Activated CD4-positive, alpha-beta T cell treated with anti-CD3 and anti-CD28 coated beads, Interleukin-2, amount 50 U/mL, for 4 hours (primary cell): ENCODE measurements at places on chromosomes 13 and 19.

DNA sequence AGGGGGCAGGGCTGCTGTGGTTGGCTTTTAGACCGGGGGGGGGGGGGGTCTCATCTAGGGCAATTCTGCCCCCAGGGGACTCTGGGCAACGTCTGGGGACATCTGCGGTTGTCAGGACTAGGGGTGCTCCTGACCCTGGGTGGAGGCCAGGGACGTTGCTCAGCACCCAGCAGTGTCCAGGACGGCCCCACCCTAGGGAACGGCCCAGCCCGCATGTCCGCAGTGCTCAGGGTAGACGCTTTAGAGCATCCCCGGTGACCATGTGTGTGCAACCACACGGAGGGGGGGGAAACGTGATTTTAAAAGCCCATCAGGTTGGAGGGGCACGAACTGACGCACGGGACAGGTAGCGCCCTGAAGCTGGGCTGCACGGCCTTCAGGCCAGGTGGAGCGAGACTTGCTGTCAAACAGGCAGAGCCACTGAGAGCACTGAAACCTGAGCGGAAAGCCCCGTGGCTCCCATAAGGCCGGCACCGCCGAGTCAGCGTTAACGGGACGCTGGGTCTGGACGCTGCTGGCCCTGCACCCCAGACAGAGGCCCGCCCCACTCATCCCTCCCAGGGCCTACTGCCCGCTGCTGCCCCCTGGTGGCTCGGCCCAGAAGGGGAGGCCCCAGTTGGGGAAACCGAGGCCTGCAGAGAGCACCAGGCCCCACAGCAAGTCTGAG, 8.3 kb downstream of the CACTIN start:
- peak; percentile 38 for DNase-seq

GRCh38 chr19:46181388-46181779, 33.3 kb downstream of the IGFL2 start:
- no peak for DNase-seq

- DNase-seq = peak; percentile 47
These were observed 11.3 kb upstream of the ZBTB7A start for GRCh38 chr19:4077800-4078684.

DNA sequence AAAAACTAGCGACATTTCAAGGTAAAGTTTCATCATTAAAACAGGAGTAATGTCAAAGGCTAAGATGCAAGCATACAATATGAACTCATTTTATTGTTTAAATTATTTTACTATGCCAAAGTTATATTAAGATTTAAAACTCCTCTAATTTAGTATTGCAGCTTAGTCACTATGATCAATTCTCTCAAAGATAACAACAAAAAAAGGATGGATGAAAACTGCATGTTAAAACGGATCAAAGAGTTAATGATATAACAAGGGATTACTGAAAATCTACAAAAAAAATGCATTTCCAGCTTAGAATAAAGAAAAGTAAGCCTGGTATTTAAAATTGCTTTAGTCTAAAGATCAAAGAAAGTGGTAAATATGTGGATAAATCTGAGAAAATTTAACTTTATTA, 587.8 kb upstream of the PCDH20 start:
- no peak for DNase-seq

GRCh38 chr13:84400706-84401105, 518.4 kb upstream of the SLITRK1 start:
- no peak for DNase-seq

DNA sequence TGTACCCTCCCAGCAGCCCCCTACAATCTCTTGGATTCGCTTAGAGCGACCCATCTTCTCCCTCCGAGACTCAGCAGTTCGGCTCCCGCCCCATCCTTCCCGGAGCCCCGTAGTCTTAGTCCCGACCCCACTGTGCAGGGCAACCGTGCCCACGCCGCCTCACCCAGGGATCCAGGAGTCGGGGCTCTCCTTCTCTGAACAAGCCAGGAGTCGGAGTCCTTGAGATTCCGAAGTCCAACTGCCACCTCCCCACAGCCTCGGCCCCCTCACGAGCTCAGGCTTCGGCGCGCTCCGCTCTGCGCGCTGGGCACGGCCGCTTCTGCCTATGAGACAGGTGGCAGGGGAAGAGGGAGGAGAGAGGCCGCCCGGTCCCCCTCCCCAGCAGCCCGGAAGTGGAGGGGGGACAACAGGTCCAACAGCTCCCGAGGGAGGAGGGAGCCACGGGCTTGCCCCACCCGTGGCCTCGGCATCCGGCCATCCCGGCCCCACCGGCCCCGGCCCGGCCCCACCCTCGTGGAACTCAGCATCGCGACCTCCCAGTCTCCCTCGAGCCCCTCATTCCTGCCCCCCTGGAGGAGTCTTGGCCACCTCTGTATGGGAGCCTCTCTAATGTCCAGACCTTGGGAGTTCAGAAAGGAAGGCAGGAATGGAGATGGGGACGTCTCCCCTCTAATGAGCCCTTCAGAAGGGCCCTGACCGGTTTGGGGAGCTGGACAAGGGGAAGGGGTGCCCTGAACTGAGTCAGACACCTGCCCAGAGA, at the start of gene PHLDB3:
TSS of gene PHLDB3 (minus strand) at position 321 of the 760 bp plus-strand sequence. CDS start 628 bp downstream, outside the sequence.
- peak; percentile 48 for DNase-seq

DNA sequence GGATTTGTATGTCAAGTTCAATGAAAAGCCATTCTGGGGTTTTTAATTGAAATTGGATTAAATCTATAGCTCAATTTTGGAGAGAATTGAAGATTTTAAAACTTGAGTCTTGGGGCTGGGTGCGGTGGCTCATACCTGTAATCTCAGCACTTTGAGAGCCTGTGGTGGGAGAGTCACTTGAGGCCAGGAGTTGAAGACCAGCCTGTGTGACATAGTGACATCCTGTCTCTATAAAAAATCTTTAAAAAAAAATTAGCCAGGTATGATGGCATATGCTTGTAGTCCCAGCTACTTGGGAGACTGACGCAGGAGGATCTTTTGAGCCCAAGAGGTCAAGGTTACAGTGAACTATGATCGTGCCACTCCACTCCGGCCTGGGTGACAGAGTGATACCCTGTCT, 41.2 kb downstream of the VAV1 start:
- no peak for DNase-seq

- no peak for DNase-seq
These were observed 49.4 kb upstream of the IPO5 start for GRCh38 chr13:97904059-97904458.

- no peak for DNase-seq
These were observed 508.5 kb downstream of the KLF12 start for GRCh38 chr13:73625562-73626339.

- DNase-seq = no peak
These were observed at the start of gene CNN2 for GRCh38 chr19:1025960-1026782. Gene CNN2, plus strand, starts transcription at chr19:1026608. Its CDS starts 54 bp downstream, at chr19:1026662.

DNA sequence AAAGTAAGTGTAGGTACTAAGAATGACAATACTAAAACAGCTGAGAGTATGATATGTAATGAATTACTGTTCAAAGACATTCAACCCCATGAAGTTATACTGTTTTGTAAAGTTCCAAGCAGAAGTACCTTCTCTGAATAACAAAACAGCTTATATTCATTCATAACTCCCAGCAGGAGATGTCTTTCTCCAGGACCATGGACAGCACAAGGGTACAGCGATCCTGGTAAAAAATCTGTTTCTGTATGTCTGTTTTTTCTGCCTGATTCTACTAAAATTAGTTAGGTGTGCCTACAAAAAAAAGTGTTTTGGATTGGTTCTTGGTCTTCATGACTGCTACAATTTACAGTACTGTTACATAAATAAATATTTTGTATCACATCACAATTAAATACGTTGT, 172.5 kb upstream of the SLITRK5 start:
- no peak for DNase-seq

DNA sequence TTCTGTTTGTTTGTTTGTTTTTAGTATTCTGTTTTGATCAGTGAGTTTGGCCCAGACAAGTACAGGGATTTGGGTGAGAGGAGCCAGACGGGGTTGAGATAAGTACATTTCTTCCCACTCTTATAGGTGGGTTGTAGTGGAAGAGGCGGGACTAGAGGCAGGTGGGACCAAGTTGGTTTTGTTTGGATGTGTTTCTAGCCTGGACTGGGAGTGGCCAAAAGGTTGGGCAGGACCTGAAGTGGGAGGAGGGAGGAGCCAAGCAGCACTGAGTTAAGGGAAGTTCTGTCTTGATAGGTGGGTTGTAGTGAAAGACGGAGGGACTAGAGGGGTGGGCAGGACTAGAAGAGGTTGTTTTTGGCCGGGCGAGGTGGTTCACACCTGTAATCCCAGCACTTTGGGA, 9.0 kb downstream of the DNASE2 start:
- no peak for DNase-seq

GRCh38 chr13:21055016-21055415, 6.4 kb downstream of the LATS2 start:
- DNase-seq = no peak

GRCh38 chr19:16627193-16627927, 644 bp downstream of the MED26 start:
- DNase-seq = no peak

- no peak for DNase-seq
These were observed 290.1 kb downstream of the DCLK1 start for GRCh38 chr13:35841060-35841521.

GRCh38 chr19:54662730-54663129, at the start of gene LILRB4:
Gene LILRB4, plus strand, starts transcription at chr19:54662985. Its CDS starts 49 bp downstream, at chr19:54663034.
- no peak for DNase-seq

GRCh38 chr19:11479898-11480714, 740 bp downstream of the ELAVL3 start:
- no peak for DNase-seq

DNA sequence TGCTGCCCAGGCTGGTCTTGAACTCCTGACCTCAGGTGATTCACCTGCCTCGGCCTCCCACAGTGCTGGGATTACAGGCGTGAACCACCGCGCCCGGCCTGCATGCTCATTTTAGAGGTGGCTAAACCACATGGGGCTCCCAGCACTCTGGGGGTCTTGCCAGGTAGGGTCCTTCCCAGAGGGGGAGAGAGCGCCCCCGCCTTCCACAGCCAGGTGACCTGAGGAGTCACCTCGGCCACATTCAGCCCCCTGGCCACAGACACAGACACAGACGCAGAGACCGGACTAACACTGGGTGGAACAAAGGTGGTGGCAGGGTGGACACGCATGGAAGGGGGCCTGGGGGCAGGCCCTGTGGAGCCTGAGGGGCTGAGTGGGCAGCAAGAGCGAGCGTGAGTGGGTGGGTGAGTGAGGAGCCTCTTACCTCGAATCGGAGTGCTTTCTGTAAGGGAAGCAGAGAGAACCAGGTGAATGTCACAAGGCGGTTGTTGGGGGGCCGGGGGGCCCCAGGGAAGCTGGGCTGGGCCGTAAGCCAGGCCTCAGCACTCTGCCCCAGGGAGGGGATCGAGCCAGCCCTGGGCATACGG, 80.1 kb downstream of the PTPRS start:
- no peak for DNase-seq

DNA sequence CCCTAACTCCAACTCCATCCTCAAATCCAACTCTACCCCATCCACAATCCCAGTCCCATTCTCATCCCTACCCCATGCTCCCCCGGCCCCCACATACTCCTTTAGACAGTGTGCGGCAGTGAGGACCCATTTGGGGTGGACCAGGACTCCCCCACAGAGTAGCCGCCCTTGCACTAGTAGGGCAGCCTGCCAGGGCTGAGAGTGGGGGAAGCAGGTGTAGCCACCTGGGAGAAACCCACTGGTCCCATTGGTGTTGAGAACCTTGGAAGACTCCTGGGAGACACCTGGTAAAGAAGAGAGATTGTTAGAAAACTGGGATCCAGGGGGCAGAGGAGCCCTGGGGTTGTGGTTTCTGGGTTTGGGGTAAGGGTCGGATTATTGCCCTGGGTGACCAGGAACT, 4.6 kb downstream of the KLK13 start:
- DNase-seq = no peak

GRCh38 chr19:23509686-23510450, 114.6 kb upstream of the ZNF91 start:
- DNase-seq = no peak

GRCh38 chr13:63285426-63285825, 1869.8 kb upstream of the PCDH20 start:
- no peak for DNase-seq

GRCh38 chr13:112143046-112143752, 76.2 kb downstream of the SOX1 start:
- no peak for DNase-seq

- no peak for DNase-seq
These were observed 8.9 kb downstream of the KLC3 start for GRCh38 chr19:45349430-45349941.

GRCh38 chr19:44602081-44602480, 11.3 kb upstream of the IGSF23 start:
- no peak for DNase-seq

DNA sequence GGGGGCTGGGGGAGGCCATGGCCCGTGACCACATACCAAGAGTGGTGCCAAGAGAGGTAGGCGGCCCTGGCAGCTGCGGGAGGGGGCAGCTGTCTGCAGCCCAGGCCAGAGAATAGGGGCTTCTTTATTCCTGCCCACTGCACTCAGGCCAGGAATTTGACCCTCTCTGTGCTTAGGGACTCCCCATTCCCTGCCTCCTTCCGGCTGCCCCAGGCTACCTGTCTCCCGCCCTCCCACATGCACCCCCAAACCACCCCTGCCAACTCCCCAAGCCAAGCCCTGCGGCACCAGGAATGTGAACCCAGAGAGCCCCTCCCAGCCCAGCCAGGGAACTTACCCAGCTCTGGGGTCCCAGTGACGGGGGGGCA, 687 bp downstream of the PLEKHA4 start:
- no peak for DNase-seq

GRCh38 chr19:33559996-33560395, 38.4 kb upstream of the PEPD start:
- no peak for DNase-seq

- no peak for DNase-seq
These were observed 142.8 kb upstream of the UBL3 start for GRCh38 chr13:29993196-29993595.

DNA sequence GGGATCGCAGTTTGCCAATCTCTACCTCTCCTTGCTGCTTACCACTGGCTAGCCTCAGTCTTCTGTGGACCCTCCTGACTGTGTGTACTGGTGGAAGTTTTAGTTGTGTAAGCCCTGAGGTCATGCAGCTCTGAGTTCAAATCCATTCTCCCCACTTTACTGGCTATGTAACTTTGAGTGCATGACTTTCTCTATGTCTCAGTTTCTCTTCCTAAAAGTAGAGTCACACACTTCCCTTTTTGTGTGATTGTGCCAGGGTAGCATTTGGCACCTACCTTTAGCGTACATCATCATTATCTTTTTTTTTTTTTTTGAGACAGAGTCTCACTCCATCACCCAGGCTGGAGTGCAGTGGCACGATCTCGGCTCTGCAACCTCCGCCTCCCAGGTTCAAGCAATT, 70.3 kb downstream of the MAP4K1 start:
- DNase-seq = no peak

DNA sequence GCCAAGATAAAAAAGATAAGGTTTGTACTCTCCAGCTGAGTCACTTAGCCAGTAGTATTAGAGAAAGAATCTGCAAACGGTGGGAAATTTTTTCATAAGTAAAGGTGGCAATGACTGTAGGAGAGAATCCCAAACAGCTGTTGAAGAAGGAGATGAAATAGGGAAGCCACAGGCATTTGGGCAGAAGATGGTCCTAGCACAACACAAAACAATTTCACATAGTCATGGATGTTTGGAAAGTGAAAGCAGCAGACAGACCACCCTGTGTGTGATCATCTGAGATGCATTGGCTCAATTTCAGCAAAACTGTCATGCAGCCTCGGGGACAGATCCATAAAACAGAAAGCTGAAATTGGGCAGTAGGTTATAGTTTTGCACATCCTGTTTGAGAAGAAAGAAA, 2832.4 kb downstream of the PCDH9 start:
- DNase-seq = no peak
